ENCODE measurements at places on chromosomes 2 and 18. TPM values are rescaled to one million over a fixed set of nuclear protein-coding genes. Genes with fewer than 3 reads are reported as not detected.

Gene TSHZ1
- 24.0 TPM for total RNA-seq

Gene HES6
- total RNA-seq = 2.5 TPM

Gene PXDN
- total RNA-seq = 15.6 TPM

Gene NEURL3
- total RNA-seq = not detected

Gene RNF125
- 3.8 TPM for total RNA-seq

Gene CHN1
- total RNA-seq = 9.2 TPM

Gene SGPP2
- 15.3 TPM for total RNA-seq

Gene SEH1L
- 17.3 TPM for total RNA-seq

Gene ADD2
- total RNA-seq = 2.0 TPM

Gene TMEM17
- total RNA-seq = 1.7 TPM

All from Right ventricle myocardium superior (tissue), 1 donor.